ENCODE measurements at places on chromosomes 3 and 15. TPM values are rescaled to one million over a fixed set of nuclear protein-coding genes. Genes with fewer than 3 reads are reported as not detected.

The CORO2B gene
- total RNA-seq, result 0.72 TPM

The PIERCE2 gene
- total RNA-seq, result not detected

The GHSR gene
- 1.4 TPM for total RNA-seq

- no peak for DNase-seq
Observed at GRCh38 chr3:130963444-130963843, 63.2 kb downstream of the ASTE1 start.

GRCh38 chr3:36792342-36792741, 28.0 kb upstream of the DCLK3 start:
- DNase-seq, result no peak

GRCh38 chr3:175585898-175586297, 726.8 kb downstream of the NAALADL2 start:
- no peak for DNase-seq

DNA sequence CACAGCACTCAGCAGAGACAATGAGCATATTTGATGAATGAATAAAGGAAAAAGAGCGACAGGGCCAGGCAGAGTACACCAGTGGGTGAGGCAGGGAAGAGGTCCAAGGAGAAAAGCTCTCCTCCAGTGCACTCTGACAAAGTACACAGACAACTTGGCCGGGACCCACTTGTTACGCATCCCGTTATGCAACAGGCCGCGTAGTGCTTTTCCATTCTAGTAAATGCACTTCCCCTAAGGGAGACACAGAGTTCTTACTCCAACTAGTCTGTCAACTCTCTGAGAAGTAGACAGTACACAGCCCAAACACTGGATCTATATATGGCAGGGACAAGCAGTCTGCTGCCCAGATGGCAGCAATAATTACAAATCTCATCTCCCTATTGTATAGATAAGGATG, 18.5 kb downstream of the LARP6 start:
- no peak for DNase-seq

DNA sequence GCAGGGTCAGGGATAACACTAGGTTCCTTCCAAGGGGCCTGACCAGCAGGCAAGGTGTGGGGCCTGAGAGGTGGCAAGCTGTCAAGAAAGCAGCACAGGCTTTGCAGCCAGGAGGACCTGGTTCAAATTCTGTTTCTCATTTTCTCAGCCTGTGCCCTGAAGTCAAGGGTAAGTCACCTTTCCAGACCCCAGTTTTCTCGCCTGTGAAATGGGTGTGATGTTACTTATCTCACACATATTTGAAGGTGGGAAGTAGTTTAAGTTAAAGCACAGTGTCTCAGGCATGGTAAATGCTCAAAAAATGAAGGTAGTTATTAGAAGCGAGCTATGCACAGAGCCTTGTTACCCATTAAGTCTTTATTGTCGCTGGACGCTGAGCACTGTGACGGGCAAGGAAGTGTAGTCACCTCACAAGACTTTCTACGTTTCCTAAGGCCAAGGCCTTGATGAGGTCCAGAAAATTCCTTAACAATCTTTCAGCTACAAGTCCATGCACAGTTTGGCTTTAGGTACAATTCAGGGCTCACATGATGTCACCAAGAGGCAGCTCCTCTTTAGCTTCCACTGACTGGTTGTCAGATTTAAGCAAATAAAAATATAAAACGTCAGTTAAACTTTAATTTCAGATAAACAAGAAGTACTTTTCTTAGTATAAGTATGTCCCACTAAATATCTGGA, 522.6 kb upstream of the PROK2 start:
- no peak for DNase-seq

DNA sequence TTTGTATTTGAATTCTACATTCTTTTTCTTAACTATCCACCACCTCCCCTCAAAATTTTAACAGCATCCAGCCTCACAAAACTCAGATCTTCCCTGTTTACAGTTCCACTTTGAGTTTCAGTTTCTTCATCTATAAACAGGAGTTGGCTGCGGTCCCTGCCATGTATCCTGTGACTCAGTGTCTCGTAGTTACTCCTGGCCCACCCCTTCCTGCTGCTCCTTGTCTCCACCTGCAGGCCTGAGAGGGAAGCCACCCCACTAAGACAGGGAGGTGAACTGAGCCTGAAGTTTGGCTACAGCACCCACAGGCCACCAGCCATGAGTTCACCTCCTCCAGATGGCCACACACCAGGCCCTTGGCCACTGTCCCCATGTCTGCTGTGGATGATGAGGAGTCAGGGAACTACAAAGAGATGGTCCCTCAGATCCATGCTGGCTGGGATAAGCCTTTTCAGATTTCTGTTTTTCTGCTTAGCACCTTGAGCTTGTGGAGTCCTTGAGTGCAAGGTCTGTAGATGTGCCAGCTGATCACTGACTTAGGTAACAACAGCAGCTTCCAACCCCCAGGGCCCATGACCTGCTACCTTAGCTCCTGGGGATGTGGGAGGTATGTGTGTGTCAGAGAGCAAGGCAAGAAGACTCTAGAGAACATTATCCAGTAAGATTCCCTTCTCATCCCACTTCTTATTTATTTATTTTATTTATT, 37.5 kb downstream of the CD86 start:
- DNase-seq, result no peak

DNA sequence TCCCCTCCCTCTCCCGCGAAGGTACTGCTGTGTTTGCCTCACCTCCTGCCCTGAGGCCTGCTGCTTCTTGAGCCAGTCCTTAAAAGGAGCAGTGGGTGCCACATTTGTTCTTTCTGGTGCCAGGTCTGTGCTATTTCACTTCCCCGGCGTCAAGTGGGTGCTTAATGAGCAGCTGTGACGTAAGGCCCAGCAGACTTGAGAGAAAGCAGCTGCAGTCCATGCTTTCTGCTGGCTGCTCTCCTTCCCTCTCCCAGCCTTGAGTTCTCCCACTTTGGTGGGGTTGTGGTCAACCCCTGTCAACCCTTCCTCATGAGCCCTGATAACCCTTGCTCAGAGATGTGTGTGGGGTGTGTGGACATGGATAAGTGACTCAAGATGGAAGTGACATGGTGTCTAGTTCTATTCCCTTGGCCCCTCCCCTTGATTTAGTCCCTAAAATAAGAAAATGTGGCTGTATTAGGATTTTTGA, 6.9 kb downstream of the INAFM2 start:
- no peak for DNase-seq

GRCh38 chr3:155744010-155744625, 753 bp downstream of the PLCH1 start:
- peak; percentile 48 for DNase-seq

GRCh38 chr15:69718916-69719315, 266.3 kb downstream of the RPLP1 start:
- DNase-seq, result peak; percentile 22

- no peak for DNase-seq
Observed at GRCh38 chr15:49589030-49589429, 31.6 kb downstream of the FAM227B start.

GRCh38 chr3:90062631-90063200, 955.3 kb downstream of the EPHA3 start:
- DNase-seq, result peak; percentile 79

The TRIM42 gene
- 2.2 TPM for total RNA-seq

DNA sequence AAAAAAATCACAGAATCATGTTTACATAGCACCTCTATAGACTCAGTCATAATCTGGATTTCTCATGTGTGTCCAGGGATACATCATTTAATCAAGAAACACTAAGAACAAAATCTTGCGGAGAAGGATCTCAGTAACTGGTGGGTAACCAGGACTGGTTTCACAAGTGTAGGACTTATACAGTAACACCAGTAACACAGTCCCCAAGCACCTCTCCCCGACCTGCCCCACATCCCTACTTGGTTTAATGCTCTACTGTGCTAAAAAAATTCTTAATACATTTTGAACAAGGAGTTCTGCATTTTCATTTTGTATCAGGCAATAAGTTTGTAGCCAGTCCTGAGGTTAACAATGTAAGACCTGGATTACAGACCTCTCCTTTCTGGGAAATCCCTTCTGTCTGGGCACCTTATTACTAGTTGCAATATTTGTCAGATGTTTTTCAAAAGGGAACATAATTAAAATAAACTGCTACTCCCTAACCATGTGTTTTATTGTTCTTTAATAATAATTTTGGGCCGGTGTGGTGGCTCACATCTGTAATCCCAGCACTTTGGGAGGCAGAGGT, 57.6 kb upstream of the BBX start:
- DNase-seq, result no peak

- no peak for DNase-seq
Observed at GRCh38 chr3:126226374-126226773, 46.0 kb upstream of the ALDH1L1 start.

DNA sequence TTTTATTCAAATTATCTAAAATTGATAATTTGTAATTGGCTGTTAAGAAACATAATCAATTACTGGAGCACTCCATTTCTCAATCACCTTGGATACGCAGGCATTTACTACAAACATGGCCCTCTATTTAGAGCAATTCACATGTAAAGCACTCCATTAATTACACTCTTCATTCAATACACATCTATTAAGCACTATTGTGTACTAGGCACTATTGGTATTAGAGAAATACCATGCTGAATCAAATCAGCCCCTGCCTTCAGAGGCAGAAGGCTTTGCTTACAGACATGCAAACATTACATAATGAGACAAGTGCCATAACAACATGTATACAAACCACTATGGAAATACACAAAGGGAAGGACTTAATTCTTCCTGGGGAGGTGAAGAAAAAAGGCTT, 69.1 kb downstream of the PEAK1 start:
- no peak for DNase-seq

GRCh38 chr15:101013769-101014675, 94.9 kb downstream of the LRRK1 start:
- peak; percentile 62 for DNase-seq

- no peak for DNase-seq
Observed at GRCh38 chr3:187006864-187007630, 76.7 kb downstream of the ST6GAL1 start.

The RARB gene
- 30.3 TPM for total RNA-seq

GRCh38 chr3:42705058-42705767, 2.6 kb upstream of the HHATL start:
- no peak for DNase-seq

GRCh38 chr15:40456299-40456712, 14.5 kb upstream of the CHST14 start:
- DNase-seq, result no peak

- DNase-seq, result no peak
Observed at GRCh38 chr3:13236557-13237173, 163.4 kb upstream of the IQSEC1 start.

DNA sequence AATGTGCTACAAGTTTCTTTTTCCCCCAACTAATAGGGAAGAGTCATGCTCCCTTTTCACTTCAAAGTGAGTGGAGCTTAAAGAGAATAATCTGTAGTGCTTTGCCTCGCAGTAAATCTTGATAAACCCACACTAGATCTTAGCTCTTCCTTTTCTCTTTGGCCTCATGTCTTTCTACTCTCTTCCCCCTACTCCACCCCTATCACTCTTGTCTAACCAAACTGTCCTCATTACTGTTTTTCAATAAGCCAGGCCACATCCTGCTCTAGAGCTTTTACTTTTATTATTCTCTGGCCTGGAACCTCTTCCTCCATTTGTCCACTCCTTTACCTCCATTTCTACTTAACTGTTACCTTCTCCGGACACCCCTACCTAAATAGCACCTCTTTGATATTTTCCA, 291.0 kb upstream of the SATB1 start:
- DNase-seq, result peak; percentile 32

GRCh38 chr15:48522911-48523310, 122.6 kb downstream of the FBN1 start:
- DNase-seq, result no peak

DNA sequence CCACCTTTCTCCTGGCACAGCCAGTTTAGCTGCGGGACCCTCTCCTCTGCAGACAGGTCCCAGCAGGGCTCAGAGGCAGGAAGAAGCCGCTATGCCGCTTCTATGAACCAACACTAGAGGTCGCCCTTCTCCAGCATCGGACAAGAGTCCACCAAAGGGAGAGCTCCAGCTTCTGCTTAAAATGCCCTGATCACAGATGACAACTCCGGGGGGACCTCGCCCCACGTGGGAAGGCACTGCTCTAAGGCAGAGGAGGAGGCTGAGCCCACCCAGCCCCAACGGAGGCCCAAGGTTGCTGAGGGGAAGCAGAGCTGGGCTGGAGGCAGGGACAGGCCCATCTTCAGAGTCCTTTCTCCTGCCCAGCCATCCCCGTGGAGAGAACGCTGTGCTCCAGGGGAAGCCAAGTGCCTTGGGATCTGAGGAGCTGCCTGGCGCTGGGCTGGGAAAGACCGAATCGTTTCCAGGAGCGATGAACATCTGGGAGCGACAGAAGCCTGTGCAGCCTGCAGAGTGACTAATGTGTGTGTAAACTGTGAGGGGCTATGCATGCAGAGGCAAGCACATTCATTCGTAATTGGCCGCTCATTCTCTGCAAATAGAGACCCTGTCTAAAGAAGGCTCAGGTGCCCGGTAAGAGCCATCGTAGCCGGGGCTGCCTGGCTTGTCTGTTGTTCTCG, 43.5 kb upstream of the BDH1 start:
- DNase-seq, result peak; percentile 75

DNA sequence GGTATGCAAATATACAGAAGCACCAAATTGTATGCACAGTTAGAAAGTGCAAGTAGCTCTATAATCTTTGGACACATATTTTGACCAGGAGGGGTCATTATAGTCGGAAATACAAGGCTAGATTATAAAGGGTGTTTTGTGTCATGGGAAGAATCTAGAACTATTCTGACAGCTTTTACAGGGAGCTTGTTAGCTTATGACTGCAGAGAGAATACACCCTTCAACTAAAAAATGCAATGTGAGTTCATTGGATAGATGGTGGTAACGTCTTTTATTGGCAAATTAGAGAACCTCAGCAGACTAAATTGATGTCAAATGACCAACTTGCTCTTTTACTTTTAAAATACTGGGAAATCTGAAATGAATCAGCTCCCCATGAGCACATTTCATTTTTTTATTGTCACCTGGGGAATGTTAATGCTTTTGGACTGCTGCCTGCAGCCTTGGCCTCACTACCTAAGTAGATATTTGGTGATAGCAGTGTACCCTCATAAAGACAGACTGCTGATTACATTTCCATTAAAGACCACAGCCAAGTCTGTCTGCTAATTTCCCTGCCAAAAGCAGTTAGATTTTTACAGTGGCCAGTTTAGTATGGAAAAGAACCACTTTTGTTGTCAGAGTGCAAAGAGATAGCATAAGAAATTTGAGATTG, 515.9 kb upstream of the DPPA4 start:
- DNase-seq, result no peak

- DNase-seq, result no peak
Observed at GRCh38 chr3:122835590-122835989, 40.7 kb downstream of the SLC49A4 start.

GRCh38 chr3:3798631-3799113, 559 bp upstream of the LRRN1 start:
- DNase-seq, result peak; percentile 35

- no peak for DNase-seq
Observed at GRCh38 chr3:43790060-43790459, 99.3 kb downstream of the ABHD5 start.

DNA sequence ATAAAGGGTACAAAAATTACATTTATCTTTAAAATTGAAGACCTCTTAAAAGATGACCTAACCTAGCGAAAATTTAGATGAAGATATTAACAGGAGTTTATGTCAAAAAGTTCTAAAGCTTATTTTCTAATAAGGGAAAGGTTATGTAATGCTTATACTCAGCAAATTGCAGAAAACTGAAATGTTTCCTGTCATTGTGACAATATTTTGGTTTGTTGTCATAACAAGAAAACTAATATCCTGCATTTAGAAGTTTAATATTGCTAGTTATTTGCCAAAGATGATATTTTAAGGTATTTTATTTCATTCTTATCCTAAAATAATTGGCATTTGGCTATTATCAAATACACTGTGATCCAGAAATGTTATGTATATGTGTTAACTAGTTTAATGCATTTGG, 294.5 kb downstream of the C3orf38 start:
- DNase-seq, result no peak
